Activated CD8-positive, alpha-beta memory T cell treated with anti-CD3 and anti-CD28 coated beads for 36 hours (primary cell): ENCODE measurements at places on chromosomes 16 and 17. TPM values are rescaled to one million over a fixed set of nuclear protein-coding genes. Genes with fewer than 3 reads are reported as not detected.

ACLY gene
- 204 TPM for total RNA-seq

CDH5 gene
- total RNA-seq, result not detected

ERAL1 gene
- 72.3 TPM for total RNA-seq

SLC2A4 gene
- 0.34 TPM for total RNA-seq

TLCD1 gene
- total RNA-seq, result 22.0 TPM

DHRS7C gene
- total RNA-seq, result not detected

TPSAB1 gene
- not detected for total RNA-seq

C16orf92 gene
- total RNA-seq, result not detected

KRTAP3-1 gene
- total RNA-seq, result not detected

CDC6 gene
- total RNA-seq, result 127 TPM

ADAD2 gene
- 0.17 TPM for total RNA-seq

SPATA22 gene
- not detected for total RNA-seq

TBC1D3I gene
- total RNA-seq, result 0.44 TPM

TMEM114 gene
- total RNA-seq, result not detected

CCL3 gene
- total RNA-seq, result 1,540 TPM

IL17C gene
- total RNA-seq, result not detected

TBC1D3H gene
- 0.84 TPM for total RNA-seq

KRT32 gene
- total RNA-seq, result not detected

MT1M gene
- not detected for total RNA-seq

ITGAX gene
- 5.3 TPM for total RNA-seq

TNK1 gene
- 5.6 TPM for total RNA-seq

KRTAP17-1 gene
- total RNA-seq, result not detected

NAGS gene
- total RNA-seq, result 1.1 TPM

PPM1E gene
- total RNA-seq, result not detected
